ENCODE measurements at places on chromosomes 3 and 15.

- DNase-seq = no peak
Measured at GRCh38 chr15:89504166-89504565, 7.8 kb upstream of the RHCG start.

DNA sequence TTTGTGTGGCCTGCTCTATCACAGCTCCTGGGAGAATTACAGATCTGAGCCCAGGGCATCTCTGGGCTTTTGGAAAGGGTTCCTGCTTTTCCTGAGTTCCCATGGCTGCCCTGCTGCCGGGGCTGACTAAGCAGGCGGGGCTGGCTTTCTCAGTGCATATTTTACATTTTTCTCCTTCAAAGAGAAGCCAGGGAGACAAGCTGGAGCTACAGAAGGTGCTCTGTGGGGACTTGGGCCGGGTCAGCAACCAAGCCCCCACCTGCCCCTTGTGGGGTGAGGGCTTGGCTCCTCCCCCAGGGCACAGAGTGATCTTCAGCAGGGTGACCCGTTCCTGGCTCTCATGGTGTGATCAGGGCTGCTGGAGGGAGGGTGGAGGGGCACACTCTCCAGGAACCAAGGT, 17.4 kb downstream of the ABTB1 start:
- no peak for DNase-seq

DNA sequence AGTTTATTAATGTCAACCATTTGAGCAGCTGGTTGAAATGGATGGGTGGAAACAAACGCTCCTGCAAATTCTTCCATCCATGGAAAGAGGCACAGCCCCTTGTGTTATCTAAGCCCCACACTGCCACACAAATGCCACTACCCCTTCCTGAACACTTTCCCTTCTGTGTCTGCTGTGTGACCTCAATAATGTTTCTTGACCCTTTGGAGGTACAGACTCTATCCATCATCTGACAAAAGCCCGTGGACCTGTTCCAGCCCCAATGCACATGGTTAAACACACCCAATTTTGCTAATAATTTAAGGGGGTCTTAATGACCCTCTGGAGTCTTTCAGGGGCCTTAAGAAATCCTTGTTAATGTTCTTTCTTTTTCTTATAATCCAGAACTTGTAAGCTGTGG, 482.2 kb upstream of the CFAP20DC start:
- DNase-seq = no peak

DNA sequence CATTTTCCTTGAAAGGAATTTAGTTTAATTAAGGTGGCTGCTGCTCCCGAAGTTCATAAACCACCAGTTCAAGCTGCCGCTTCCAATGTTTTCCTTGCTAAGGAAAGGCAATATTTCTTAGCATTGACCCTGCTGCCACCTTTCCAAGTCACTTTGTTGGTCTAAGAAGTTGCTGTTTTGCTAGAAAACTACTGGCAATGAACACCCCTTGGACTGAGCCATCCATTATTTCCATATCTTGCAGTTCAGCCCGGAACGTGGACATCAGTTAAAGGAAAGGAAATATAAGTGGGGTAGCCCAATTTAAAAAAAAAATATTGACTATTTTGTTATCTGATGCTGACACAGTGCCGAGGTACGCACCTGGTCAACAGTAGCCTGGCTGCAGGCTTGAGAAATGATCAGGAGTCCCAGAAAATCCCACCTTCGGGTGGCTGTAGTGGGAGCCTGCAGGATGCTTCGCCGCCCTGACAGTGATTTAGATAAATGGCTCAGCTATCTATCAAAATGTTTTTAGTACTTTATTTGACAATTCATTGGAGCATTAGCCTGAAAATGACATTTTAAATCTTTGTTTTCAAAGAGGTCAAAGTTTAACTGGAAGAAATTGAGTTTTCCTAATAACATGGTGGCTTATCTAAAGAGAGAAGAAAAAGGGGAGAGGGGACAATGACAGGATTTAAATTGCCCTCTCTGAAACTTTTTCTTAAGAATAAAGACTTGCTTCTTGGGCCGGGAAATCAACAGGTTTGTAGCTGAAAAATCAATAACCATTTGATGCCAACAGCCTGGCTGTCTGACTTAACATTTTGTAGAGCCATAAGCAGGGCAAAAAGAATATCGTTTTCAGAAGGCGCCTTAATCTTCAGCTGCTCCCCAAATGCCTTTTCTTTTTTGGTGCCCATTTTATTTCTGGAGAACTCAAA, 1.6 kb downstream of the RARB start:
- DNase-seq = no peak

GRCh38 chr15:25170781-25171110, 216.0 kb downstream of the SNRPN start:
- no peak for DNase-seq

- no peak for DNase-seq
Measured at GRCh38 chr3:74357881-74358280, 256.6 kb downstream of the CNTN3 start.

- DNase-seq = no peak
Measured at GRCh38 chr15:88316586-88316985, 60.0 kb upstream of the NTRK3 start.

GRCh38 chr15:70344666-70345065, 246.9 kb upstream of the TLE3 start:
- peak; percentile 46 for DNase-seq

- DNase-seq = no peak
Measured at GRCh38 chr15:31316135-31316795, 10.4 kb upstream of the KLF13 start.

- no peak for DNase-seq
Measured at GRCh38 chr3:36923981-36924743, 20.7 kb downstream of the TRANK1 start.

- no peak for DNase-seq
Measured at GRCh38 chr3:195384952-195385351, 57.9 kb downstream of the ACAP2 start.

DNA sequence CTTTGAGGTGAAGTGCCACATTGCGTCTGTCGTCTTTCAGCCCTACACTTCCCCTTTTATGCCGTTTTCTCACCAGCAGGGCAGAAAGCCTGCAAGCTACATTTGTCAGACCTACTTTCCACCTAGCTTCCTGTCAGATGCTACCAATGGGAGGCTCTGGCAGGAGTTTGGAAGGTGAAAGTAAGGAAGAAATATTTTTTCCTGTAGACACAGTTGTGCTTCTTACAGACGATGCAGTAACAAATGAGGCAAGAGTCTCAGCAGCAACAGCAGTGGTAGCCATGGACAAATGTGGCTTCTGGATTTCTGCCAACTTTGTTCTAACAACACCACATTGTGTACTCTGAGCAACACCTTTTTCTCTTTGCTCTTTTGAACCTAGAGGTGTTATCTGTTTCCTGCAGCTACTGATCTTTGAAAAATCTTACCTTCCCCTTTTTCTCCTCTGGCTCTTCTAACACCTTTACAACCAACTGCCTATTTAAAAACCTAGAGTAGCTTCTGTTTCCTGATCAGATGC, 70.6 kb upstream of the STT3B start:
- DNase-seq = no peak

- no peak for DNase-seq
Measured at GRCh38 chr3:25542492-25543039, 114.5 kb downstream of the RARB start.

DNA sequence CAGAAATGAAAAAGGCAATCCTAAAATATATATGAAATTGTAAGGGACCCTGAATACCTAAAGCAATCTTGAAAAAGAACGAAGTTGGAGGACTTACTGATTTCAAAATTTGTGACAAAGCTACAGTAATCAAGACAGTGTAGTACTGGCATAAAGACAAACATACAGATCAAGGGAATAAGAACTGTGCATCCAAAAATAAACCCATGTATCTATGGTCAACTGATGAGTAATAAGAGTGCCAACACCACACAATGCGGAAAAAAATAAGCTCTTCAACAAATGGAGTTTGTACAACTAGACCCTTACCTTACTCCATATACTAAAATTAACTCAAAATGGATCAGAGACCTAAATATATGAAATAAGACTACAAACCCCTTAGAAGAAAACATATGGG, 29.6 kb downstream of the GSK3B start:
- DNase-seq = no peak

GRCh38 chr15:27582726-27583410, 516.2 kb downstream of the OCA2 start:
- DNase-seq = no peak

GRCh38 chr15:81962482-81962881, 83.3 kb downstream of the MEX3B start:
- no peak for DNase-seq

DNA sequence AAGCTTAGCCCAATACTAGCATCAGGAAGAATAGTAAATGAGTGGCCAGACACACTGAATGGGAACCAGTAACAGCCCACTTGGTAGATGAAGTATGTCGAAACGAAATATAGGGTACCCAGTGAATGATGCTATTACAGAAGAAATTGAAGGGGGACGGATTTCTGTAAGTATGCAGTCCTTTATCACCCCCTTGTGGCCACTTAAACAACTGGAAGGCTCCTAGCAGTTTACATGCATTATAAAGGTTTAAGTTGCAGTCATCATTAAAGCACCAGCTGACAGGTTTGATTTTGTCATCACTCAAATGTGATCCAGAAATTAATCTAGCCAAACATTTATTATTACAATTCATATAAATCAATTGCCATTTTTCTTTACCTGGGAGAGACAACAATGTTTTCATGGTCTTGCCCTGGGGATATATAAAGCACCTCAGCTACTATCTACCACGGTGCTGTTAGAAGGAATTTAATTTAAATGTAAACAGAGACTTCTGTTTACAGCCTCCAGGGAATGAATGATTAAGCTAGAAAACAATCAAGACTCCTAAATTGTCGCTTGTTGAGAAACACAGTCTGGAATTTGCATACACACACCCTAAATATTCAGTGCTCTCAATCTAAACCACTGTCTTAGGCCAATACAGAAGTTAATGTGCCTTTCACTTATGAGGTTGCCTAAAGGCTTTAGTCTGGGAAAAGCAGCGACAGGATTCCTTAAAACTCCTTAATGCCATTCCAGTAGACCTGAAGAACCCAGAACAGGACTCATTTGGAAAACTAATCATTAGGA, 7.8 kb downstream of the EIF1B start:
- DNase-seq = peak; percentile 41

DNA sequence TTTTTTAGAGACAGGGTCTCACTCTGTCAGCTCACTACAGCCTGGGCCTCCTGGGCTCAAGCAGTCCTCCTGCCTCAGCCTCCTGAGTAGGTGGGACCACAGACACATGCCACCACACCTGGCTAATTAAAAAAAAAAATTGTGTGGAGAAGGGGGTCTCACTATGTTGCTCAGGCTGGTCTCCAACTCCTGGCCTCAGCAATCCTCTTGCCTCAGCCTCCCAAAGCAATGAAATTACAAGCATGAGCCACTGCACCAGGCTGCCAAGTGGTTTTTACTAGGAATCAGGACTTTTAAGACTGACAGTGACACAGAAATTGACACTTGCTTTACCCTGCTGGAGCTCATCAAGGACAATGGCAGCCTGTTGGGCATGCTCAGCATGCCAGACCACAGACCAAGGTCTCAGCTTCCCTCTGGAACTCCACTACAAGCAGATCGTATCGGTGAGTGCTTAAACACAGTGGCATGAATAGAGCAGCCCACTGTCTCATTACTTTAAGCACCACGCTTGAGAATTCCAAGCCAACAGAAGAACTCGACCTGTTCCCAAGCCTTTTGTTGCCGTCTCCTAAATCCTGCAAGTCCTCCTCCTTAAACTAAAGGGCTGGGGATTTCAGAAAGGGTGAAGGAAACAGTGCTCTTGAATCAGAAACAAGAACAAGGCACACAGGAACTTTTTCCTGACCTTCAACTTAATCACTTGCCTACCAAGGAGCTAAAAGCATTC, 41.4 kb downstream of the EOMES start:
- DNase-seq = no peak

- DNase-seq = no peak
Measured at GRCh38 chr3:47267490-47267824, 15.1 kb downstream of the KIF9 start.

GRCh38 chr3:148197061-148197460, 500.6 kb upstream of the AGTR1 start:
- DNase-seq = no peak

- no peak for DNase-seq
Measured at GRCh38 chr3:35641920-35642527, 2.7 kb downstream of the ARPP21 start.

GRCh38 chr3:48558493-48559134, 2.0 kb upstream of the PFKFB4 start:
- DNase-seq = no peak

- DNase-seq = no peak
Measured at GRCh38 chr15:41878355-41878699, 15.5 kb downstream of the SPTBN5 start.

- peak; percentile 83 for DNase-seq
Measured at GRCh38 chr3:132352556-132353143, 35.4 kb downstream of the ACP3 start.

DNA sequence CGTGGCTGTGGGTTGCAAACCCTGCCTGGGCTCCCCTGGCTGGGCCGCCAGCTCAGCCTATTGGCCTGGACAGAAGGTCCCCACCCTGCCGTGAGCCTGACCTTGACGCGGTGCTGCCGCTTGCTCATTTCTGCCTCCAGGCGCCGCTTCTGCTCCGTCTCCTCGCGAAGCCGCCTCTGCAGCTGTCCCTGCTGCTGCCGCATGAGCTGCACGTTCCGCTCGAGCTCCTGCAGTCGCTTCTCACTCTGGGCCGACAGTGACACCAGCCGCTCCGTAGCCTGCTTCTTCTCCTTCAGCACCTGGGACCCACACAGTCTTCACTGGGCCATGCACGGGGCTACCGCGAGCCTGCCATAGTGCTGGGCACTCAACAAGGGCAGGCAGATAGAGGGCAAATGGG, 21.7 kb downstream of the KIF7 start:
- DNase-seq = no peak

DNA sequence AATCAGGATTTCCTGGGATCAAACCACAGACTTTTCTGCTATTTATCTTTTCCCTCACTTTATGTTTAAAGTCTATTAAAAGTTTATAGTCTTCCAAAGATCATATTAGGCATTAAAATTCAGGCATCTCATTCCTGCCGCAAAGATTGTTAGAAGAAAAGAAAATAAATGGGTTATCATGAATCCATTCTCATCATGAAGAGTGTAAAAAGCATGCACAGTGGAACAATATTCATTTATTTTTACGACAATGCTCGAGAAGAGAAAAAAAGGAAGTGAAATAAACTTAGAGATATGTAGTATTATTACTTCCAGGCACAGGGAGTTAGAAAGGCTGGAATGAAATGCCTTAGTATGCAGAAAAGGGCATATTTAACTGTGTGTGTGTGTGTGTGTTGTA, 213.7 kb upstream of the PLSCR5 start:
- no peak for DNase-seq

DNA sequence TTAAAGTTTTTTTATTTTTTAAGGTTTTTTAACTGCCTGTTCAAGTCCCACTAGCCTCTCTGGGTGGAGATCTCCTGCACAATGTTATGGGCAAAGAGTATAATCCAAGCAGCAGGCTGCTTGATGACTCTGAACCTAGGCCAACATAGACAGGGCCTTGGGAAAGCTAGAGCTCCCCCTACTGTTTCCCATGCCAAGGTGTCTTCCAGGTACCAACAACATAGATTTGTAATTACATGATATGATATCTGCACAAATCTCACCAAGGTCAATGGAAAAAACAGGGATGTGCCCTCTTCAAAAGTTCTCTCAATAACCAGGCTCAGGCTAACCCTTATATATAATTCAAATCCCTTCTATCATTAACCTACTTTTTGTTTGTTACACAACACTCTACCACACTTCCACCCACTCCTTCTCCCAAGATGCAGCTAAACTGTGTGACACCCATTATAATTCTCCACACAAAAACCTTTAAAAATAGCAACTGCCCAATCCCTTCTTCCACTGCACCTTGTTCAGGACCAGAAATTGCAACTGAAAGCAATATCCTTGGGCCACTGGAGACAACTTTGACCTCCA, 43.8 kb downstream of the RBM15B start:
- DNase-seq = no peak
